Colonic mucosa (tissue), 4 donors: ENCODE measurements at places on chromosomes 2 and 18.
A peak's percentile ranks its signal among the peaks of the same experiment; 100 is the strongest.

GRCh38 chr2:158266111-158266510, 164.4 kb downstream of the UPP2 start:
- no peak for DNase-seq

GRCh38 chr2:29689666-29690065, 231.7 kb downstream of the ALK start:
- no peak for DNase-seq

- no peak for DNase-seq
Observed at GRCh38 chr2:227222292-227222691, 57.9 kb downstream of the COL4A3 start.

- no peak for DNase-seq
Observed at GRCh38 chr2:133097666-133098065, 427.7 kb upstream of the LYPD1 start.

DNA sequence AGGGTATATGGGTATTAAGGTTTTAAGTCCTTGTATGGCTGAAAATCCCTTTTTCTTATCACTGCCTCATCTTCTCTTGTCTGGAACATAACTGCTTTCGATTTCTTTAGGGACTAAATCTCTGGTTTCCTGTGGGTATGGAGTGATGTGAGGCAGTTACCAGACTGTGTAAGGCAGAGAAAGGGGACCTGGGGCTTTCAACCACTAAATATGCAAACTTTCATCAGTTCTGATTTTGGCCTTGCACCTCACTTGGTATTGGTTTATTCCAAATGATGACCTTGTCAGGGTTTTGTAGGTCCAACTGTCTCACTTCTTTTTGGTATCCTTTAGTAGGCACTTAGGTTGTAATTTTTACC, 9.3 kb downstream of the MAP4K4 start:
- DNase-seq: no peak

GRCh38 chr2:74419345-74419744, 2.1 kb downstream of the C2orf81 start:
- no peak for DNase-seq

DNA sequence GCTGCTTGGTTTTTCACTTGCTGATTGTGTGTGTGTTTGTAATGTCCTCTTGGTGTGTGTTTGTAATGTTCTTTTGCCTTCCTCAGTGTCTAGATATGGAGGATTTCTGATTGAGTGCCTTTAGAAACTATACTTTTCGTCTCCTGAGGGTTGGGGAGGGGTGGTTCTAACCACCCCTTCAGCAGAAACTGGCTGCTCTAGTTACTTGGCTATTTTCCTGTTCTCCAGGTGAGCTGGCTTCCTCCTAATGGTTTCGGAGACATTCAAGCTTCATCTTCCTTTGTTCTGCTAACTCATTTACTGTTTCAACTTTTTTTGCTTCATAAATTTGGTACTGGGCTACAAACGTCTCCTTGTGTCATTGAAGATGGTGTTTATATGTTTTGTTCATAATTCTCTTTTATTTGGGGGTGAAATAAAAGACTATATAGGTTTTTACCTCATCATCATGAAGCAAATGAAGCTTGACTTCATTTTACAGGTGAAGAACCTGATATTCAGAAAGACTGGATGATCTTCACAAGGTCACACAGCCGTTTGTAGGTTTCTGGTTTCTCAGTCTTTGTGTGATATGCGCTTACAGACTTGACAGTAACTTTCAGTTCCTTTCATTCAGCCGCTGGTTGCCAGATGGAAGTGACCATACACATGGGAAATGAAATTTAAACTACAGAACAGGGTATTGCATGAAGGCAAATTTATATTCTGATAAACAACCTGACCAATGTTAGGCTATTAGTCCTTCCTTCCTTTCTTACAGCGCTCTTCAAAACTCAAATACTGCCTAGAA, 238.5 kb downstream of the GALR1 start:
- DNase-seq: no peak

DNA sequence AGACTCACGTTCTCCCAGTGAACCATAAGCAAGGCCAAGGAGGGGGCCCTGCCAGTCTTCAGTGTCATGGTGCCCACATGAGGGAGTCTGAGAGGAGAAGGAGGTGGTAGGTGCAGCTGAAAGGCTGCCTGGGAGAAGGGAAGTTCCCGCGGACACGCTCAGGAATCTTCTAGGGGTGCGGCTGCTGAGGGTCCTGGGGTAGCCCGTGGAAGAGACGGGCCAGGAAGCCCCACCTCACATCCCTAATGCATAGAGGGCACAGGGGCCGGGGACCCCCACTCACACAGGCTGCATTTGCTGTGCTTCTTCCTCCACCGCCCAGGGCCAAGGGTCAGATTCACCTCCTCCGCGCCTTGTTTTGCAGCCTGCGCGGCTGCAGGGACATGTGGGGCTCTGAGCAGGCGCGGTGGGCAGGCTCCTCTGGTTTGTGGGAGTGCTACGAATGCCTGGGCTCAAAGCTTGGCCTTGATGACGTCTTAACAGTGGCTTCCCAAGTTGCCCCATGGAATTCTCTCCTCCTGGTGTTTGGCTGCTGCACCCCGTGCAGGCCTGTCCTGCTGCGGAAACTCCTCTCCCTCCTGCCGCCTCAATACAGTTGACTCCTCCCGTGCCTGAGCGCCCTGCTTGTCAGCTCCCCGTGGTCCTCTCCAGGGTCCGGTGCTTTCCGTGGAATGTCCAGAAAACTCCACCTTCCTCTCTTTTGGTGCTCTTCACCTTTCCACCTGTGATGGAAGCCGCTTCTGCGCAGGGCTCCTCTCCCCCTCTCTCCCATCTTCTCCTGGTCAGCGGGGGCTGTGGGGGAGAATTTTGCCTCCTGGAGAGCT, 95.7 kb downstream of the VAPA start:
- DNase-seq: no peak

DNA sequence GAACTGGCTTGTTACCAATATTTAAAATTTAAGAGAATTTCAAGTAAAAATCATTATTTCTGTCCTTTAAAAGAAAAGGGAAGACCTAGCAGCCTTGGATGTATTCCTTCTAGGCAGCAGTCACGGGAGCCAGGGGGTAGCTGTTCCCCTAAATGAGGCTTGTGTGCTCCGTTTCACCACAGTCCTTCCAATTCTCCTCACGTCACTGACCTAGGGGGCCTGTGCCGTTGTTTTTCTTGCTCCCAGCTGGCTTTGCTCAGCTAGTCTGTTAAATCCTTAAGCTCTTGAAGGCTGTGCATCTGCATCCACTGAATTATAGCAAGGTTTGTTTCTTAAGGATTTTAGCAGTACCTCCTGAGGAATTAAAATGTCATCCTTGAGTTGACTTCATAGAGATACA, 9.9 kb downstream of the KLHL23 start:
- no peak for DNase-seq

- no peak for DNase-seq
Observed at GRCh38 chr2:42098571-42099437, 51.0 kb downstream of the PKDCC start.

GRCh38 chr2:101983486-101983885, 8.3 kb upstream of the IL1R2 start:
- DNase-seq: no peak

DNA sequence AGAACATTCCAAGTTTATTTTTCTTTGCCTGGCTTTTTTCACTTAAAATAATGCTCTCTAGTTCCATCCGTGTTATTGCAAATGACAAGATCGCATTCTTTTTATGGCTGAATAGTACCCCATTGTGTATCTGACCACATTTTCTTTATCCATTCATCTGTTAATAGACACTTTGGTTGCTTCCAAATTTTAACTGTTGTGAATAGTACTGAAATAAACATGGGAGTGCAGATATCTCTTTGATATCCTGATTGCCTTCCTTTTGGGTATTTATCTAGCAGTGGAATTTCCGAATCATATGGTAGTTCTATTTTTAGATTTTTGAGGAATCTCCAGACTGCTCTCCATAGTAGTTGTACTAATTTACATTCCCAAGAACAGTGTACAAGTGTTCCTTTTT, 230.5 kb downstream of the FIGN start:
- no peak for DNase-seq

- DNase-seq: no peak
Observed at GRCh38 chr2:199136242-199136641, 321.5 kb downstream of the SATB2 start.

- peak; percentile 46 for DNase-seq
Observed at GRCh38 chr2:133489641-133490410, 78.4 kb downstream of the NCKAP5 start.

- no peak for DNase-seq
Observed at GRCh38 chr2:202025816-202026215, 7.8 kb upstream of the FZD7 start.

GRCh38 chr2:239326831-239327535, 73.8 kb downstream of the HDAC4 start:
- peak; percentile 20 for DNase-seq

DNA sequence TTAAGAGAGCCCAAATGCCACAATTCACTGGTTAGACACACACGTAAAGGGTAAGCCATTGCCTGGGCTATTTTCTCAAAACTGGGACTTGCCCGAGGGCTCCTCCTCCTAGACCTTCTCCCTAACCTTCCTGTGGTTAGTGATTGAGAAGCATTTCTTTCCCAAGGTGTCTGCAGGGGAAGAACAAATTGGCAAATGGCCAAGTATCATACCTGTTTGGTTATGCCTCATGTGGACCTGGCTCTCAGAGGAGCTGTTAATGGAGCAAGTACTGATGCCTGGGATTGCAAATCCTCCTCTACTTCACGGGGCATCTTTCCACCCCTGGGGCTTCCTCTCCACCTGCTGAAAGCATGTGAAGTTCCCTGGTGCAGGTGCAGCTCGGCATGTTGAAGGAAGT, 187.5 kb upstream of the CYRIA start:
- no peak for DNase-seq

DNA sequence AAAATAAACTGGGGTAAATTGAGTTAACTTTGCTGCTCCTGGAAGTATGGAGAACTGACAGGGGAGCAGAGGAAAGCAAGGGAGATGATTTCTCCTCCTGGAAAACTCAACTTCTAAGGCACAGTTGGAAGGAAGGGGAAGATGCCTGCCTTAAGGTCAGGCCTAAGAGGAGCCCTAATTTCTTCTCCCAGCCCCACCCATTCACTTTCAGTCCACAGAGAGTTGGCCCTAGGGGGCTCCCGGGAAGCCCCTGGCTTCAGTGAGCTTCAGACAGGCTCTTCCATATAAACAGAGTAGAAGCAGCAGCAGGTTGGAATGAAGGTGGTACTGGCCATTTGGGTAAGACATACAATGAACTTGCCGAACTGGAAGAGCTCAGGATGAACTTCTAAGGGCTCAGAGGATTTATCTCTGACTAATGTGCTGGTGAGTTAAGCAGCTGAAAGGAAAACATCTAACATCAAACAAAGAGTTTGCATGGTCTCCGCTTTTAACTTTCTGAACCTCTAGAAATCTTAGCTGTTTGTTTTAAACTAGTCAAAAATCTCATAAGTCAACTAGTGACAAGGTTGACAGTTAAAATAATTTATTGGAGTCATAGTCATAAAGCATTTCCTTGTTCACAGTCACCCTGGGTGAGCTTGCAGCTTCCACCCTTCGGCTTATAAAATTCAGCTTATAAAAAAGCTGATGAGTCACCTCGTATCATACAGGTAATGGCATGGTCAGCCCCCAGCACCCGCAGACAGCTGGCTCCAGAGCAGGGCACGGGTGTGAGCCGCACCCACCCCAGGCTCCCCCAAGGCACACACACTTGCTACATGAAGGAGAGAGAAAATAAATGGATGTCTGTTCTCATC, 9.8 kb downstream of the MALL start:
- peak; percentile 82 for DNase-seq

GRCh38 chr2:239039479-239039861, 191.6 kb downstream of the TWIST2 start:
- no peak for DNase-seq

GRCh38 chr2:101253703-101254450, 1.2 kb downstream of the CNOT11 start:
- DNase-seq: no peak

DNA sequence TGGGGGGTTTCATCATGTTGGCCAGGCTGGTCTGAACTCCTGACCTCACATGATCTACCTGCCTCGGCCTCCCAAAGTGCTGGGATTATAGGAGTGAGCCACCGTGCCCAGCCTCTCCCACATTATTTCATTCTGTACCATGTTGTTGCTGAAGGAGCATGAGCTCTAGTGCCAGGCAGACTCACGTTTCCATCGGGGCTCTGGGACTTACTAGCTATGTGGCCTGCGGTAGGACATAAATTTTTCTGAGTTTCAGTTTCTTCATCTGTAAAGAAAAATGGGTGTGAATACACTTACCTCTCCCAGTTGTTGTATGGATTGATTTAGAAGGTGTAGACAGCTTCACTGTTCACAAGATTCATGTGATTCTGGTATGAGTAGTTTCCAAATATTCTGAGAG, 30.8 kb upstream of the CCL20 start:
- DNase-seq: no peak

GRCh38 chr2:118050974-118051373, 37.1 kb upstream of the CCDC93 start:
- no peak for DNase-seq

DNA sequence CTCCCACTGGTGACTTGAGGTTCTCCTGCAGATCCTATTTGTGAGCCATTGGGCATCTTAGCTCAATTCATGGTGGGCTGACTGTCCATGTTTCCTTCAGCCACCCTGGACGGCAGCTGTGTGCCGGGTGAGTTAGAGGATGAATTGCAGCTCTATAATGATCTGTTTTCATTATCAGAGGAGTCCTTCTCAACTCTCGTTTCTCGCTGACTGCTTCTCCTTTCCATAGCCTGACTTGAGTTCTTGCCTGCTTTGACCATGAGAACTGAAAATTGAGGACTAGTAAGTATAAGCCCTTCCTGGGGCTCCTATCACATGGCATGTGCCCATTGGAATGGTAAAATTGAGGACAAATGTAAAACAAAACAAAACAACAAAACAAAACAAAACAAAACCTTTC, 121.8 kb downstream of the CDC42EP3 start:
- DNase-seq: no peak

- DNase-seq: no peak
Observed at GRCh38 chr18:26357960-26358359, 131.7 kb downstream of the TAF4B start.

DNA sequence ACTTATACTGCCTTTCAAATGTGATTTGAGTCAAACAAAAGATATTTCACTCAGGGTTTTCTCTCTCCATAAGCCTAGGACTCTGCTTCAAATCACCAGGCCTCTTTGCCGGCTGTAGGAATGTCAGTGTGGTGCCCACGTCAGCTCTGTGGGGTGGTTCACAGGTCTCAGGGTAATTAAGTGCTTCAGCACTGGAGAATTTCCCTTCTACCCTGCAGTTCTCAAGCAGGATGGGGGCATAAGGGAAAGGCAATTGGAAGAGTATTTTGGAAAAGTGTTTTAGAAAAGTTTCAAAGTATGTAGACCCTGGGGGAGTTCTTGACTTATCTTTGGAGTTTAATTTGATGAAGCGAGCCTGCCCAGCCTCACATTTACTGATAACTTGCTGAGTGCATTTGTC, 9.6 kb downstream of the CNGA3 start:
- no peak for DNase-seq

GRCh38 chr2:138548796-138549195, 47.2 kb downstream of the SPOPL start:
- DNase-seq: no peak

DNA sequence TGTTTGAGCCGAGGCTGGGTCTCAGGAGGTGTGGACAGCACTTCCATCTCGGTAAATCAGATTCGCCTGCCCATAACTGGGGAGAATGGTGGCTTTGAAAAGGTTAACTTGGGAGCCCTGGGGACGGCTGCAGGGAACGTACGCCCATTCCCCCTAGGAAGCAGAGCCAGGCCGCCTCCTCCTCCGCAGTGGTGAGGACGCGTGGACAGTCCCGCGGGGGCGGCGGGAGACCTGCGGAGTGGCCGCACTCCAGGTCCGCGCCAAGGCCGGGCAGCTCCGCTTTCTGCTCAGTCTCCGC, 845 bp upstream of the MYCN start:
- no peak for DNase-seq
